ENCODE measurements at places on chromosomes 13 and 19. TPM values are rescaled to one million over a fixed set of nuclear protein-coding genes. Genes with fewer than 3 reads are reported as not detected.
A peak's percentile ranks its signal among the peaks of the same experiment; 100 is the strongest.

The IGFL1 gene
- total RNA-seq: not detected

The PLPP2 gene
- total RNA-seq: 0.07 TPM

- no peaks in the 10 kb centered on the region for H3K36me3 ChIP-seq
- peak; percentile 65 for DNase-seq
- H3K27me3 ChIP-seq: no peaks in the 10 kb centered on the region
Observed at GRCh38 chr19:40744554-40745401, 5.5 kb downstream of the ACTMAP start.

- peaks cover 16% of the 10 kb centered on the region for H3K4me1 ChIP-seq
- peak; percentile 85 for DNase-seq
- H3K27me3 ChIP-seq: peaks cover 22% of the 10 kb centered on the region
- peaks cover 9% of the 10 kb centered on the region for H3K36me3 ChIP-seq
- H3K4me3 ChIP-seq: peak overlapping the region; percentile 76
- H3K27ac ChIP-seq: peak overlapping the region; percentile 60
Observed at GRCh38 chr19:45152504-45153338, 8.1 kb downstream of the NKPD1 start.

- H3K36me3 ChIP-seq: no peaks in the 10 kb centered on the region
- H3K4me3 ChIP-seq: no peak overlapping the region
- H3K27me3 ChIP-seq: no peaks in the 10 kb centered on the region
- DNase-seq: no peak
- no peak overlapping the region for H3K27ac ChIP-seq
Observed at GRCh38 chr13:35716729-35717128, 240.2 kb upstream of the MAB21L1 start.

DNA sequence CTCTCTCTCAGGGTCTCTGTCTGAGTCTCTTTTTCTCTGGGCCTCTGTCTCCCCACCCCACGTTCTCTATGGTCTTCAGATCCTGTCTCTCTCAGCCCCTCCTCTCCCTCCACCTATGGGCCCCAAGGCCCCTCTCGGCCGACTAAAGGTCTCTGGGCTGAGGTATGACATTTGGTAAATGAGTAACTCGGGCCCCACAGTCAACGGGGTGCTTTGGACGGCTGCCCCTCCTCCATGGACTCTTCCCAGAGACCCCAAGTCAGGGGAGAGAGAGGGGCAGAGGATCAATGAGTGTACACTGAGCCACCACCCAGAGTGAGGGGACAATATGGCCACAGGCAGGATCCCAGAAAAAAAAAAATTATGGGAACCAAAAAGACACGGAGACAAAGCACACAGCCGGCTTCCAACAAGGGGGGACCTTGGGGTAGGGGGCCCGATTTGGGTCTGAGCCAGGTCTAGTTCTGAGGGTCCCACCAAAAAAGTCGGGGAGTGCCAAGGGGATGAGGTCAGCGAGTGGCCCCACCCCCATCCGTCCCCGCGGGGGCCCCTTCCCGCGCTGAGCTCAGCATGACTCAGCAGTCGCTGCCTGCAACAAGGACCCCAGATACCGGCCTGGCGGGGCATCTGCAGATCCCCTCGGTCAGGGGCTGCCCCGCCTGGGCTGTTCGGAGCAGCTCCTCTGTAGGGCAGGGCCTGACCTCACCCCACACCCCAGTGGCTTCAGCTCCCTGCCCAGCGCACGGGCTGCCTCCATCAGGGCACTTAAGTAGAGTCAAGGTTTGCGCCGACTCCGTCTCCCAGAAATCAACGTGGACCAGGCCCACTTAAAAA is 1.5 kb upstream of the FTL start:
- H3K27ac ChIP-seq: peak overlapping the region; percentile 99
- peaks cover 63% of the 10 kb centered on the region for H3K4me1 ChIP-seq
- peak; percentile 89 for DNase-seq
- no peaks in the 10 kb centered on the region for H3K27me3 ChIP-seq
- peaks cover 54% of the 10 kb centered on the region for H3K36me3 ChIP-seq

DNA sequence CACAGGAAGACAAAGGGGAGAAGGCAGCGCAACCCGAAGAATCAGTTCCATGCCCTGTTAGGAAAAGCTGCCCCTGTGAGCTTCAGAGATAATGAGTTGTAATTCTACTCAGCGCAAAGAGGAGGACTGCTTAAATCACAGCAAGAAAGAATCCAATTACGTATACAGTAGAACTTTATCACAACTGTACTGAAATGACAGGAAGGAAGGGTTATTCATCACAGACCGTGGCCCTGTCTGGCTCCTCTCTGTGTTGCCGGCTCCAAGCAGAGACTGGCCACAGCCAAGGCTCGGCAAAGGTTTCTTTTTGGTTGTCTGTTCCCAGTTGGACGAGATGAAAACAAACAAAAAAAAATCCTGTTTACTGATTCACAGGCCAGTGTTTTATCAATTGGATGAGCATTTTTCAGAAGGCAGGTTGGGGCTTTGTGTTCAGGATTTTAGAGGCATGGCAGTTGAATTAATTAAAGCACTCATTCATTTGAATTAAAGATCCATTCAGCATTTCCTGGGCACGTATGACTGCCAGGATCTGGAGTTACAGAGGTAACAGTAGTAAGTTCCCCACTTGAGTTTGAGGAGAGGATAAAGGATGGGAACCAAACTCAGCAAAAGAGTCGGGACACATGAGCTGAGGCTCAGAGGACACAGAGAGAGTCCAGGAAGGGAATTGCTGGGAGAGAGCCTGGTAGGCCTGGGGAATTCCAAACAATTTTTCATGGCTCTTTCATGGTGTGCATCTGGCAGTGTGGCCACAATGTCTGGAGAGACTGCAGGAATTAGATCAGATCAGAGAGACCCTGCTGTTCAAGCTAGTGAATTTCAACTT is 341.0 kb downstream of the DNAJC15 start:
- DNase-seq: no peak
- H3K27me3 ChIP-seq: no peaks in the 10 kb centered on the region
- peaks cover 13% of the 10 kb centered on the region for H3K4me1 ChIP-seq
- H3K4me3 ChIP-seq: no peak overlapping the region

GRCh38 chr13:102699504-102699903 is 4.7 kb upstream of the METTL21C start:
- peaks cover 24% of the 10 kb centered on the region for H3K27me3 ChIP-seq
- no peaks in the 10 kb centered on the region for H3K4me1 ChIP-seq
- no peak overlapping the region for H3K4me3 ChIP-seq

GRCh38 chr19:35375505-35376307 is 4.8 kb downstream of the GPR42 start:
- H3K4me1 ChIP-seq: peaks cover 8% of the 10 kb centered on the region
- no peaks in the 10 kb centered on the region for H3K36me3 ChIP-seq
- peaks cover 11% of the 10 kb centered on the region for H3K27me3 ChIP-seq
- DNase-seq: no peak
- no peak overlapping the region for H3K4me3 ChIP-seq

GRCh38 chr13:77391475-77391874 is 64.6 kb upstream of the MYCBP2 start:
- H3K4me3 ChIP-seq: no peak overlapping the region
- peaks cover 24% of the 10 kb centered on the region for H3K27me3 ChIP-seq
- H3K36me3 ChIP-seq: no peaks in the 10 kb centered on the region
- H3K4me1 ChIP-seq: peaks cover 12% of the 10 kb centered on the region

DNA sequence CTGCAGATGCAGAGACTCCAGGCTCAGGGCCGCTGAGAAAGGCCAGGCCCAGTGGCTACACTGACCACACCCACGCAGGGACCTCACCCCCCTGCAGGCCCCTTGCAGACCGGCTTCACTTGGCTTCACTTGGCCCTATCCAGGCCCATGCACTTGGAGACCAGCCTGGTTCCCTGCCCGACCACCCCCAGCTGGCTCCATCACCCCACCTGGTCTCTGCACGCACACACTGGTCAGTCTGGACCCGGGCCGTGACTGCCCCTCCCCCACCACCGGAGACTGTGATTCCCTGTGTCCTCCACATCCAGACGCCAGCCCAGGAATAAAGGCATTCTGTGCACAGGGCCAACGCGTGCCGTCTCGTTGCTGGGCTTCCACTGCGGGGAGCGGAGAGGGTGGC is 4.9 kb upstream of the EBI3 start:
- H3K4me1 ChIP-seq: peaks cover 6% of the 10 kb centered on the region
- H3K27me3 ChIP-seq: no peaks in the 10 kb centered on the region
- H3K36me3 ChIP-seq: no peaks in the 10 kb centered on the region
- no peak overlapping the region for H3K27ac ChIP-seq

Data from activated CD4-positive, alpha-beta T cell treated with anti-CD3 and anti-CD28 coated beads, Interleukin-2, amount 10 ng/mL, durations not matched to agents 24 days and 14 days (primary cell).